SK-N-SH (cell line): ENCODE measurements at places on chromosomes 16 and 17.

DNA sequence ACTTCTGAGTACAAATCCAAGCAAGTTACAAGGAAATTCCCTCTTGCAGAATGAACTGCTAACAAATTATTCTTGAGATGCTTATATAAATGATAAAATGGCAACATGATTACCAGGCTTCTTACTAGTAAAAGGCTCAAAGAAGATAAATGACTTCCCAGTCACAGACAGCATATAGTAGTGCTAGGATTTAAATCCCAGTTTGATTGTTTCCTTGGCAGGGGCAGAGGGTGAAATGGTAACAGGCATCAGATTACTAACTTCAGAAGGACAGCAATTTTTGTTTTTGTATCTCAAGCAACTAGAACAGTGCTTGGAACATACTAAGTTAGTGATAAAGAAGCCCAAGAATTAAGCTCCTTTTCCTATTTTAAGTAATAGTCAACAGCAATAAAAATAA is 102.8 kb downstream of the SSH2 start:
- no peak for DNase-seq

- DNase-seq = no peak
These were observed 21.1 kb downstream of the CES1 start for GRCh38 chr16:55811811-55812210.

- DNase-seq = peak; percentile 22
These were observed 4.5 kb upstream of the HSD17B1 start for GRCh38 chr17:42548070-42548837.

GRCh38 chr17:19339341-19339815 is 23.1 kb downstream of the B9D1 start:
- no peak for DNase-seq

DNA sequence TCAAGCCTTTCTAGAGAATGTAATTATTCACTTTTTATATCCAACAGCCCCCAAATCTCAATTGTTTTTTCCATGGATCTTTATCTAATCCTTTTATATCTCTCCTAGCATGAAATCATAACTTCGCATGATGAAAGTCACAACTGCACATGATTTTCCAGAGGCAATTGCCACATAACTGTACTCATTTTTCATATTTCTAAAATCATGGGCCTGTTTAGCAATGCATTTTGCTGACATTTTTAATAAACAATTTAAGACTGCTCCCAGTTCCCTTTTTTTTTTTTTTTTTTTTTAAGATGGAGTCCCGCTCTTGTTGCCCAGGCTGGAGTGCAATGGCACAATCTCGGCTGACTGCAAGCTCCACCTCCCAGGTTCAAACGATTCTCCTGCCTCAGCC is 83.5 kb downstream of the VMP1 start:
- no peak for DNase-seq

DNA sequence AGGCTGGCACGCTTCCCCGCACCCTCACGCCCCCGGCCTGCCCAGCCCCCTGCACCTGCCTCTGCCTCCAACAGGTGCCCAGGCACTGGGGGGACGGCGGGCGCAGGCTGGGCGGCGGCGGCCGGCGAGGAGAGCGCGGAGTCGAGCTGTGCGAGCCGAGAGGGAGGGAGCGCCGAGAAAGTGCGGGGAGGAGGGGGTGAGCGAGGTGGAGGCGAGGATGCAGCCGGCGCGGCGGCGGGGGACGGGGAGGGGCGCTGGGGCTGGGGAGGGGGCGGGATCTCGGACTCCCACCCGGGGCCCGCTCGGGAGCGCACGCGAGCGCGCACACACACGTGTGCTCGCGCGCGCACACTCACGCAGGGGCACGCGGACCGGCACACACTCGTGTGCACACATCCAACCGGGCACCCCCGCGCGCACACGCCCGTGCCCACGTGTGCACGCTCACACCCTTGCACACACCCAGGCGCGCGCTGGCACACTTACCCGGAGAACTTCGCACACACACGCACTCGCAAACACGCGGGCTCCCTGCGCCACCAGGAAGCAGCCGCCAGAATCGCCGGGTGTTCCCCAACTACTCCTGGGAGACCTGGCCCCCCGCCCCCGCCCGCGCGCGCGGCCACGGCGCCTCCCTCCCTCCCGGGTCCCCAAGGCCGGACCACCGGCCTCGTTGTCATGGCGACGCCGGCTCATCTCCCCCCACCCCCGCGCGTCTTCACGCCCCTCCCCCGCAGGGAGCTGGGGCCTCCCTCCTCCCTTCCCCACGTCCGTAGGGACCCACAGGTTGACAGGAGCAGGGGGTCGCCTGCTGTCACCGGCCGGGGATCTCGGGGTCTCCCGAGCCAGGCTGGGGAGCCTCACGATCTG is at the start of gene DOC2A:
Gene DOC2A, minus strand, starts transcription at position 184 of the 870 bp plus-strand sequence. CDS start 805 bp downstream, outside the sequence.
- peak; percentile 93 for DNase-seq

GRCh38 chr17:73667181-73667959 is 23.1 kb upstream of the SDK2 start:
- peak; percentile 42 for DNase-seq

DNA sequence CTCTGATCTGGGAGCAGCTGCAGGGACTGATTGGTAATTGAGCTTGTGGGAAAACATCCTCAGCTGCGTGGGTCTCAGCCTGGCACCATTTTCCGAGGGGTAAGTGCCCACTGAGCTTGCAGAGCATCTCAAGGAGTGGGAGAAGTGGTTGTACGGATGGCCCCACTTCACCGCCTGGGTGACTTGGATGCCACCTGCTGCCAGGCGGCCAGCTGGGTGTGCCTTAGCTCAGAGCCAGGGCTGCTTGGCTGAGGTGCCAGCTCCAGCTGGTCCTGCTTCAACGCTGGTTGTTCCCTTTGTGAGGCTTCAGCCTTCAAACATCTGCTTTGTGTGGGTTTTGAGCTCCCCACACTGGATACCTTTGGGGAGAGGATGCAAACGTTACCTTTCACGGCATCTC is 482.7 kb upstream of the EEF2KMT start:
- DNase-seq = no peak
